Stimulated activated CD8-positive, alpha-beta memory T cell treated with anti-CD3 and anti-CD28 coated beads, Interleukin-15, amount 100 ng/mL, for 4 hours (primary cell): ENCODE measurements at places on chromosomes 13 and 19.

- DNase-seq: no peak
Measured at GRCh38 chr13:64643066-64643465, 2587.1 kb downstream of the PCDH9 start.

DNA sequence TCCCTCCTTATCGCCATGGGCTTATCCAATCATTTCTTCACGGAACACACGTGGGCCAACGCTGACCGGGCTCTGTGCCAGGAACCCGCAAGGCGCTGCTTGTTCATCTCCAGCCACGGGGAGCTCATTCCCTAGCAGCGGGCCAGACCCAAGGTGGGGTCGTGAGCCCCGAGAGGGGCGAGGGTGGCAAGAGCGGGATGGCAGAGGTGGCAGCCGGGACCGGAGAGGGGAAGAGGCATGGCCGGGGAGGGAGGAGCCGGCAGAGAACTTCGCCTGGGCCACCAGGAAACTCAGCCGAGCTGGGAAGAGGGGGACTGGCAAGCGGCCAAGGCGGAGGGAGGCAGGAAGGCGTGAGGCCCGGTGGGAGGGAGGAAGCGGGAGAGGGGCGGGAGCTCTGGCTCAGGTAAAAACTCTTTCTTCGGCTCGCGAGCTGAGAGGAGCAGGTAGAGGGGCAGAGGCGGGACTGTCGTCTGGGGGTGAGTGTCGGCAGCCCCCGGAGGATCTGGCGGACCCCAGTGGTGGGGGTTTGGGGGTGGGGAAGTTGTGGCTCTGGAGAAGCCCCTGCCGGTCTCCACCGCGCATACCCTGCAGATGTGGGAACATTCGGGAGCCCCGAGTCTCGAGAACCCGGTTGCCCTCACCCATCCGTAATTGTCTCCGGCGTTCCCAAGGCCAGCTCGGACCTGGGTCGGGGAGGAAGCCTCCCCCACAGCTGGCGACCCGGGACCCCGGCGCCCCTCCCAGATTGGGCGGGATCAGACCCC is at the start of gene B3GNT3:
Gene B3GNT3 (plus strand): TSS at position 408 of the 764 bp plus-strand sequence. CDS start 12,670 bp downstream, outside the sequence.
- no peak for DNase-seq

DNA sequence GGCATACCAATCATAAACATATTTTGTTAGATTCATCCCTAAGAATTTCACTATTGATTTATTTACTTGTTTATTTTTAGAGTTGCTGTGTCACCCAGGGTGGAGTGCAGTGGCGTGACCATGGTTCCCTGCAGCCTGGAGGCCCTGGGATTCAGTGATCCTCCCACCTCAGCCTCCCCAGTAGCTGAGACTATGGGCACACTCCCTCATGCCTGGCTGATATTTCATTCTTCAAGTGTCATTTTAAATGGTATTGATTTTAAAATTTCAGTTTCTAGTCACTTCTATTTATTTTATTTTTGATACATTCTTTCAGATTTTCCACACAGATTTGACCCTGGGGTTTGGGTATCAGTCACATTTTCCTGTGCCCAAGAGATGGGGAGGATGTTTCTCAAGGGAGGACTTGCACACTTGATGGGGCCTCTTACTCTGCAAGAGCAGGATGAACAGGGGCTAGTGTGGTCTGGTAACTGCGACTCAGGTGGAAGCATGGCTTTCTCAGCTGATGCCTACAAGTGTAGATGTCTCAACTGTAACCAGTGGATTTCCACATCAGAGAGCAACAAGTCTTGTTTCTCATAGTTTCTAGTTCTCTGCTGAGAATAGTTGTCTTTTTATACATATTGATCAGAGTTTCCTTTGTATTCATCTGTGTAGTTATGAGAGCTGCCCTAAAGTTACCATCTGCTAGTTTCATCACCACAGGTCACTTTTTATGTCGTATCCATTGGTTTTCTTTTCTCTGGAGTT is 40.2 kb downstream of the CCNE1 start:
- DNase-seq: no peak

DNA sequence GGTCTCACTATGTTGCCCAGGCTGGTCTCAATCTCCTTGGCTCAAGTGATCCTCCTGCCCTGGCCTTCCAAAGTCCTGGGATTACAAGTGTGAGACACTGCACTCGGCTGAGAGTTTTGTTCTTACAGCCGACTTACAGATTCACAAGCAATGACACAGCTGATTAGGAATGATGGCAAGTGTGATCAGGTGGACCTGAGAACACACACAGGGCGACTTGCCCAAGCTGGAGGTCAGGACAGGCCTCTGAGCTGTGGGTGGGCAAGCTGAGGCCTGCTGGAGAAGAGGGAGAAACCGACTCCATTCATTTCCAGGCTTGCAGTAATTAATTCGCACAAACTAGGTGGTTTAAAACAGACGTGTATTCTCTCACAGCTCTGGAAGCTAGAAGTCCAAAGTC is 8.1 kb upstream of the ATG4D start:
- DNase-seq: no peak

GRCh38 chr13:41985788-41986508 is 25.0 kb upstream of the VWA8 start:
- no peak for DNase-seq

GRCh38 chr13:78102121-78102677 is 183.6 kb upstream of the EDNRB start:
- DNase-seq: no peak

- DNase-seq: no peak
Measured at GRCh38 chr13:74966275-74966674, 515.7 kb downstream of the TBC1D4 start.

DNA sequence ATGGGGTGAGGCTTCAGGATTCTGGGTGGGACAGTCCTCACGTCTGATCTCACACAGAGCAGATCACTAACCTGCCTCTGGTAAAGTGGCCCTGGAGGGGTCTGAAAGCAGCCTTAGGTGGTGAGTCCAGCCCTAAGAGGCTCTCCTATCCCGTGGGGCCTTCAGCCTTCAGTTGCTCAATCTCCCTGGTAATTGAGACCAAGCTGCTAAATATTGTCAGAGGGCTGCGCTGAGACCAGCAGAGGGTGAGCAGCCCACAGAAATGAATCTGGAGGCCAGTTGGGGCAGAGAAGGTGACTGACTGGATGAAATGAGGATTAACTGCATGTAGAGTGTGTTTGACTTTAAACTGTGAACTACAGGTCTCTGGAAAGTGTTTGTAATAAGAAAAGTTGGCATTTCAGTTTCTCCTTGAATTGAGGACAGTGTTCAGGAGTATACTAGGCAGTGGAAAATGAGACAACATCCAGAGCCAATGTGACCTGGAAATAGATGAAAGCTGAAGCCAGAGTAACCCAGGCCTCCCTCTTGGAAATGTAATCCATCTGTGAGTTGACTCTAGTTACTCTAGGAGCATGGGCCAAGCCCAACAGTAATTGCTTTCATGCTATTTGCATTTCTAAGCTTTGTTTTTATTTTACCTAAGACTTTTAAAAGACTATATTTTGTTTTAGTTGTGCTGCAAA is 14.3 kb upstream of the HSPH1 start:
- no peak for DNase-seq

- DNase-seq: no peak
Measured at GRCh38 chr13:94272038-94272437, 207.4 kb downstream of the DCT start.

DNA sequence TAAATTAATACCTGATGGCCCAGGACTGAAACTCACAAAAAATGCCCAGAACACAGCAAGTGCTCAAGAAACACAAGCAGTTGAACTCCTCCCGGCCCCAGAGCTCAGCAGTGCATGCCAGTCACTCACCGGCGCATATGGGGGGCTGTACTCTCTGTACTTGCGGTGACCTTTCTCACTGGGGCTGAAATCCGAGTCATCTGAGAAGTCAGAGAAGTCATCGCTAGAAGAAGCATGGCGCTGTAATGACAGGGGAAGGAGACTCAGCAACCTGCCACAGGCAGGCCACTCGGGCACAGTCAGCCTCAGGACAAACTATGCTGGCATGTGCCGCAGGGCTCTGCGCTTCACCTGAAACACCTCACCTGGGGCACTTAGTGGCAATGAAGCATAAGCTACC is 19.7 kb downstream of the ZC3H4 start:
- DNase-seq: no peak

- DNase-seq: no peak
Measured at GRCh38 chr13:76808927-76809326, 77.3 kb downstream of the KCTD12 start.

GRCh38 chr19:5889288-5889971 is 14.2 kb downstream of the NDUFA11 start:
- no peak for DNase-seq

DNA sequence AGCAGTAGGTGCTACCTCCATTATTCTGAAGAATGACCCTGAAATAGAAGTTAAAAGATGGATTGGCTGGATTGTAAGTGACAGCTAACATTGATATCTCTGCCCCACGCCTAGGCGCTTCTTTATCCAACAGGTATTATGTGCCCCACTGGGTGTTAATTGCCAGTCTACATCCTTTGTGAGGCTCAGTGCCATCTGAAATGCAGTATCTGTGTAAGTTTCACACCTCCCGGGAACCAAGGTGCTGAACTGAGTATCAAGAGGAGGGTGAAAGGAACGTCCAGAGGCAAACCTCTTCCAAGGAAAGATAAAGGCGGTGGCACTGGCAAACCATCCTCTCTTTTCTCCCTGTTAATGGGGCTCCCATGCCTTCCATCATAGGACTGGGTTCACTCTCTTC is 181.1 kb upstream of the UBL3 start:
- no peak for DNase-seq

DNA sequence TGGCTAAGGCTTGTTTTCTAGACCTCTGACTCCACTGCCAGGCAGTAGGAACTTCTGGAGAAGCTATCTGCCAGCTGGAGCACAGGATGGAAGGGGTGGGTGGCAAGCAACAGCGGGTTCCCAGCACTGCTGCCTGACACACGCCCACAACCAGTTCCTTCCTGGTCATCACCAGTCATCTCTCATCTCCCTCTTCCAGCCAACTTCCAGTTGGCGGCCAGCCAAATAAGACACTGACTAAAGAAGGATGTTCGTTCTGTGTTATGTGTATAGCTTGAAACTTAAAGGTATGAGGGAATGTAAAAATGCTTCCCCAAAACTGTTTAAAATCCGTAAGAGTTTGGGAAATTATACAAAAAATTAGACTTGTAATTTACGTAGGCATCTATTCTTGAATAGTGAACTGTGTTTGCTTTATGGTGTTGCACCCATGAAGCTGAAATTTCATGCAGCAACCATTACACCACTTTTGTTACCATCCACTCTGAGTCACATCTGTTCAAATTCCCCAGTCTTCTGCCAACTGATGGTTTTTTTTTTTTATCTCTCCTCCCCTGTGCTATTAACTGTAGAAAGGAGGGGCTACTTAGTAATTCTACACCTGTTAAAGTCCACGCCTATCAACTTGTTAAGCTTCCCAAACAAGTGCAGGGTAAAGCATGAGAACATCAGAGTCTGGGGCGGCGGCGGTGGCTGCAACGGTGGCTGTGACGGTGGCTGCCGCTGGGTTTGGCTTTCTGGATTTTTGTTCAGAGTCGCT is 86.2 kb upstream of the FRY start:
- no peak for DNase-seq

DNA sequence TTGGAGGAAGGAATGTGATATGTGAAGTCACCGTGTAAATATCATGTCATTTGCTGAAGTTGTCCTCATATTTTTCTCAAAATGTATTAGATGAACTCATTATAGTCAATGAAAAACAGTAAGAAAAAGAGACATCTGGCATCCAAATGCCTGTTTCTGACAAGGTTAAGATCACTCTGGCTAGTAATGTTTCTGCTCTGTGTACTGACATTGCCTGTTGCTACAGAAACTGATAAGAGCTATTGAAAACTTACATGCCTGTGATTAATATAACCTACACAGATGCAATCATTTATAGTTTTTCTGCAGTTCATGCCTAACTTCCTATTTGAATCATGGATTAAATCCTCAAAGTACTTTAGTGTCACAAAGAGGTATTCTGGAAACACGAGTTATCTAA is 249.8 kb downstream of the NBEA start:
- no peak for DNase-seq

GRCh38 chr13:107223867-107224266 is 655.9 kb upstream of the ARGLU1 start:
- DNase-seq: no peak

DNA sequence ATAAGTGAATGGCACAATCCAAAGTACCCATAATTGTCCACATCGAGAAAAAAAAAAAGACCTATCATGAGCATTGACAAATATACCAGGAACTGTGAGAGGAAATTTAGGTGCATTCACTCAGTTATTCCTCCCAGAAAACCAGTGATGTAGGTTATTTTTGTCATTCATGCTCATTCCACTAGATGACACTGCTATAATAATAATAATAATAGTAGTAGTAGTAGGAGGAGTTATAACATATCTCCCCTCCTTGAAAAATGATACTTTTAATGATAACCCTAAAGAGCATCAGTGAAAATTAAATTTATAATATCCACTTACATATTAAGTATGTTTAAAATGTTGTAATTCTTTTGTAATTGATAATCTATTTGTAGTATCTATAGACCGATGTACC is 463.9 kb upstream of the MIR17HG start:
- no peak for DNase-seq

- DNase-seq: peak; percentile 4
Measured at GRCh38 chr13:29543230-29544215, 52.0 kb downstream of the SLC7A1 start.
